ENCODE measurements at places on chromosomes 1 and 21.

DNA sequence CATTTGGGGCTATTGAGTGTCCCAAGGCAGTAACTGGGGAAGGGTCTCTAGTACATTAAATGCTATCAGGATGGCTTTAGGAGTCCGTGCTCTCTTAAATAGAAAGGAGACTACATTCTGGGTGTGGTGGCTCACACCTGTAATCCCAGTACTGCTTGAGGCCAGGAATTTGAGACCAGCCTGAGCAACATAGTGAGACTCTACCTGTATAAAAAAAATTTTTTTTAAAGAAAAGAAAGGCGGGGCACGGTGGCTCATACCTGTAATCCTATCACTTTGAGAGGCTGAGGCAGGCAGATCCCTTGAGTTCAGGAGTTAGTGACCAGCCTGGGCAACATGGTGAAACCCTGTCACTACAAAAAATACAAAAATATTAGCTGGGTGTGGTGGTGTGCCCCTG lies 21.5 kb downstream of the OSBPL9 start:
- DNase-seq = no peak

GRCh38 chr1:245538671-245539070 lies 383.9 kb downstream of the KIF26B start:
- DNase-seq = no peak

DNA sequence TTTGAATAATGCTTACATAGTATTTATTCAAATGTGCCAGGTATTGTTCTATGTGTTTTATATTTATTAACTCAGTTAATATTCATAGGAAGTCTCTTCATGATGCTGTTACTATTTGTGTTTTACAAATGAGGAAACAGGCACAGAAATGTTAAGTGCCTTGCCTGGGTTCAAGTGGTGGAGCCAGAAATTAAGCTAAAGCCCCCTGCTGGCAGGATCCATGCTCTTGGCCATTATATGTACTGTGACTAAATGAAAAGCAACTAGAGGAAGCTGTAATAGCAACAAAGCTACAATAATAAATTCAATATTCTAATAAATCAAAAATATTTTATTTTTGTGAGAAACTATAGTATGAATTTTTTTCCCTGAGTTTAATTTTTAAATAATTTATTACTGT lies 30.0 kb downstream of the IARS2 start:
- DNase-seq = no peak

DNA sequence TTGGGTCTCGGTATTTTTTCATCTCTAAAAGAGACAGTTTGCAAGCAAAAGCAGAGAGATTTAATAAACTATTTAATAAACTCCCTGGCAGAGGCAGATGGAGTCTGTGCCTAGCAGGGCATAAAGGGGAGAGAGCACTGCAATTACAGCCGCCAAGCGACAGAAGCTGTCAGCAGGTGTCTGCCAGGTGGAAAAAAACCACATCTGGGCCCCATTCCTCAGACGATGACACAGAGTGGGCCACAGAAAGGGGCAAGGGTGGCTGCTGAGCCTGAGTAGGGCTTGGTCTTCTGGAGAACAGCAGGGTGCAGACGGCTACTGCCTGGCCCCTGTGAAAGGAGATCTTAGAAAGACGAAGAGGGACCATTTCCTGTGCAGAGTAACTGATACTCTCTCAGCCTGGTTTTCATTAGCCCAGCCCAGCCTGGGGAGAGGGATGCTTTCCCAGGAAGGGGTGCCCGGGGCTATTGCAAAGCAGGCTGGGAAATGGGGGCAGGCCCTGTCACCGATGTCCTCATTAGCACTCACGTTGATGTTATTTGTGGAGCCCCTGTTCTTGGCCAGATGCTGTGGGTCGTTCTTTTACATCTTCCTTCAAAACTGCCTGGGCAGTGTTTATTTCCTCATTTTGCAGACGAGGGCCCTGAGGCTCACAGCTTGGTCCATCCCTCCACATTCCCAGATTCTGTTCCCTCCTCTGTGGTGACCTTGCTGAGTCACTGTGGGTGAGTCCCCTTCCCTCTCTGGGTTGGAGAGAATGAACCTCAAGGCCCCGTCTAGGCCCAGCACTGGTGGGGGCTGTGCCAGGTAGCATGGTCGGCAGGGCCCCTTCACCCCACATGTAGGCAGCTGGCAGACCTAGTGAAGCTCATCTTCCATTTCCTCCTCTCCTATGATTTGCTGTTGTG lies 472.7 kb downstream of the PTPRU start:
- no peak for DNase-seq

- no peak for DNase-seq
Measured at GRCh38 chr1:236862615-236863211, 67.6 kb downstream of the MTR start.

GRCh38 chr21:42186591-42186990 lies 32.3 kb upstream of the ABCG1 start:
- DNase-seq = no peak

DNA sequence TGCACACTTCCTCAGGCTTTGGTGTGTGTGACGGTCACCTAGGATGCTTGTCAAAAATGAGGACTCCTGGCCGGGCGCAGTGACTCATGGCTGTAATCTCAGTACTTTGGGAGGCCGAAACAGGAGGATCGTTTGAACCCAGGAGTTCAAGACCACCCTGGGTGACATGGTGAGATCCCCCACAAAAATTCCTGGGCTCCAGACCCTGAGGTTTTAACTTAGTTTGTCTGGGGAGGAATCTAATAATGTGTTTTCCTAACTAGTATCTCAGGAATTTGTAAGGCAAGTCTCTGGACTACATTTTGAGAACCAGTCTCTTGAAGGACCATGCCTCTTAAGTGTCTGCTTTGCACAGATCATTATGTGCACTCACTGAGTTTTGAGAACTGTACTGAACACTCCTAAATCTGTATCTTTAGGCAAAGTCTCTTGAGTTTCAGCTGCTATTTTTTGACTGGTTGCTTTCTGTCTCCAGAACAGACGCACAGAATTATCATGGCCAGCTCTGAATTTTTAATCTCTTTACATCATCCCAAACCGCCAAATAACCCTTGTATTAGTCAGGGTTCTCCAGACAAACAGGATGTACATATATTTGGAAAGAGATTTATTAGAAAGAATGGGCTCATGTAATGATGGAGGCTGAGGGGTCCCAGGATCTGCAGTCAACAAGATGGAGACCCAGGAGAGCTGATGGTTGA lies 45.5 kb upstream of the VANGL1 start:
- DNase-seq = no peak

- DNase-seq = no peak
Measured at GRCh38 chr1:150550222-150551050, 1.2 kb downstream of the ADAMTSL4 start.

DNA sequence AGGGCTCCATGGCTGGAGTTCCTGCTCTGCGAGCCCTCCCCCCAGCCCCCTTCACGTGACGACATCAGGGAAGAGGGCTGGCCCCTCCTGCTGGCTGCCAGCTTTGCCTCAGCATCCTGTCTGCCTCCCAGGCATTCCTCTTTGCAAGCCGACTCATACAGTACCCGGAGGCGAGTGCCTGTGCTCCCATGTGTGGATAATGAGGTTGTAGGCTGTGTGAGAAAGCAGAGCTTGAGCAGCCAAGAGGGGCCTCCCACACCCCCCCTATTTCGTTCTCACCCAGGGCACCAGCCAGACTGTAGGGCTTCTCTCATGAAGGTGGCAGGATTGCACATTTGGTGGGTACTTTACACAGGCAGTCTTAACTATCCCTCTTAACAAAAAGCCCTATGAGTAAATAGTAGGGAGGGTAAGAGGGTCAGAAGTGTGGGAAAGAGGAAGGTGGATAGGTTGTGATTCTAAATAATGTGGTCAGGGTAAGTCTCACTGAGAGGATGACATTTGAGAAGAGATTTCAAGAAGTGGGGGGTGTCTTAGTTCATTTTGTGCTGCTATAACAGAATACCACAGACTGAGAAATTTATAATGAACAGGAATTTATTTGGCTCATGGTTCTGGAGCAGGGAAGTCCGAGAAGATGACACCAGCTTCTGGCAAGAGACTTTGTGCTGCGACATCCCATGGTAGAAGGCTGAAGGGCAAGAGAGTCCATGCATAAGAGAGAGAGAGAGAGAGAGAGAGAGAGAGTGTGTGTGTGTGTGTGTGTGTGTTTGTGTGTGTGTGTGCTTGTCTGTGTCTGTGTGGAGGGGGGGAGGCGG lies 113.5 kb downstream of the OMA1 start:
- DNase-seq = no peak

DNA sequence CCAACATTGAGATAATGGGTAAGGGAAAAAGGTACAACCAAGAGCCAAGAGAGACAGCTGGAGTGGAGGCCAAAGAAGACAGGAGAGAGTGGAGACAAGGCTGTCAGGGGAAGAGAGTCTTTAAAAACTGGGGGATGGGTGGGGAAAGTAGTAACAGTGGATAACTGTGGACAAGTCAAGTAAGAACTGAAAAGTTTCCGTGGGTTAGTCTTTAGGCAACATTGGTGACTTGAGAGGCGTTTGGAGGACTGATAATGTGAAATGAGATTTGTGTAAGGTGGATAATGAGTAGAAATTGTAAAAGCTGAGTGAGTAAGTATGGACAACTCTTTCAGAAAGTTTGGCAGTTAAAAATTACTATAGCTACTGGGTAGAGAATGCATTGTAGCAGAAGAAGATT lies 10.4 kb downstream of the PPP2R5A start:
- DNase-seq = no peak

DNA sequence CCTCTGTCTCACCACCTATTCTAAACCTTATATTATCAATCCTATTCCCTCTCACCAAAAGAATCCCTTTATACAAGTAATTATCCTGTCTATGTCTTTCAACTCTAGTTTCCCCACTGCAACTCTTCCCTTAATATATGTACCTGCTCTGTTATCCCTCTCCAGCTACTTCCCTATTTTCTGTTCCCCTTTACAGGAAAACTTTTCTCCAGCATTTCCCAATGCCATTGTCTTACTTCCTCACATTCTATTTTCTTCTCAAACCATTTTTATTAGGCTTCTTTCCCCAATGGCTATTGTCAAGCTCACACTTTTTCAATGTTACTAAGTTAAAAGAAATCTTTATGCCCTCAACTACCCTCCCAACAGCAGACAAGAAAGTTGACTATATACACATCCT lies 11.6 kb downstream of the DPYD start:
- no peak for DNase-seq

DNA sequence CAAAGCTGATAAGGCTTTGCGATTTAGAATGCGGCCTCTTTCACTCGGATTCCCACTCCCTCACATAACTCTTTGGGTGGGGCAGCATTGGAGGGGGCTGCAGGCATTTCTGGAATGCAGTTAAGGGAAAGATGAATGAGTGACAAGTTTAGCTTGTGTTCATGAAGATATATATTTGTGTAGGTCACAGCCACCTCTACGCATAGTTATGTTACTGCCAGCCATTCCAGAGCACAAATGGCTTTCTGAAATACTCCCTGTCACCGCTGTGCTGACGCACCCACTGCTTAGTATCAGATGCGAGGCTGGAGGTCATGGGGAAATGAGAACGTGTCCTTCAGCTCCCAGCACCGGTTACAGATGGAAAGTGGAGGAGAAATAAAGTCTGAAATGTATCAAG lies 54.1 kb upstream of the ATP1A1 start:
- no peak for DNase-seq

GRCh38 chr1:109027841-109028240 lies 14.1 kb downstream of the WDR47 start:
- DNase-seq = no peak

DNA sequence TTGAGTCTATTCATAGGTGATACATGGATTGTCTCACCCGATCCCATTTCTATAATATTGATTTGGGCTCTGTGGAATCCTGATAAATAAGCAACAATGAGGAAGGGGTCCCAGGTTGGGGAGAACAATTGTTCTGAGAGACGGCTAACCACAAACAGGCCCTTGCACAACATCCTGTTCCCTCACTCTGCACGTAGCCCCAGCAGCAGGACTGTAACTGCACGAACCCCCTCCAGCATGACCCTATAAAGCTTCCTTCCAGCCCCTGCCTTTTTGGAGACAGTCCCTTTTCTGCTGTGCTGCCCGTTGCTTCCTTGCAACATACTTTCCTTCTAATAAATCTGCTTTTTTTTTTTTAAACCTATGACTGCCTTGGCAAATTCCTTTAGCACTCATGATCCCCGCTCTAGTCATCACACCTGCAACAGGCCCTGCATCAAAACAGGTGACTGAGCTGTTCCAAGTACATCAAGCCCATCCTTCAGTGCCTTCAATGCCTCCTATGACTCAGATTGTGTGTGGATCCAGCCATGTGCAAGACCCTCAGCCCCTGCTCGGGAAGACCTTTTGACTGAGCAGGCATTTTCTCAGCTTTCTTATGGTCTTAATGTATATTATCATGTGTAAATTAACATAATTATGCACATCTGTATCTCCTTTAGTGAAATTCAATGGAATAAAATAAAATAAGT lies 63.7 kb upstream of the B3GALNT2 start:
- no peak for DNase-seq

GRCh38 chr1:59142311-59143132 lies 154.4 kb upstream of the FGGY start:
- no peak for DNase-seq

DNA sequence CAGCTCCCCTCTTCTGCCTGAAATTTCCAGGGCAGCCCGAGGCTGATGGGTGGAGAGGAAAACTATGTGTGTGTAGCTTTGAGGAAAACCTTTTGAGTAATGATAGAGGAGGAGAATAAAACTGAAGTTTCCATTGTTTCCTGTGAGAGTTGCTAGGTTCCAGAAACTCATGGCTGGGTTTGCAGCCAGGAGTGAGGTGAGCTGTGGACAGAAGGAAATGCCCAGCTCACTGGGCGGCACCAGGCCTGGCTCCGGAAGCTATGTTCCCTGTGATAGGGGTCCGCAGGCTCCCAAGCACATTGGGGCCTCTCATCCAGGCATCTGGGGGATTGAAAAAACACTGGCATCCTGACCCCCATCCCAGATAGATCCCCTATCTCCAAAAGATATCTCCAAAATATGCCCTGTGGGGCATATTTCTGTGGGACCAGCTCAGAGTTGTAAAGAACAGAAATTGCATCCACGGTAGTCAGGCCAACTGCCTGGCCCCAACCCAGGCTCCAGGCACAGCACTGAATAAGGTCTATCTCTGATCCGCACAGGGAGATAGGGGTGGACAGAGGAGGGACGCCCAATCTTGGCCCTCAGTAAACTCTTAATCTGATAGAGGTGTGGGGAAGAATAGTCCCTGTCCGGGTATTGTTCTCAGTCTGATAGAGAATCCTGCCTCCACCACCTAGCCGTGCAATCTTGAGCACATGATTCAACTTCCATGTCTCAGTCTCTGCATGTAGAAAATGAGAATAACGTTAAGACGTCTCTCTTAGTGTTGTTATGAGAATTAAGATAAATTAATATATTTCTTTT lies 1.8 kb upstream of the HSPG2 start:
- no peak for DNase-seq

DNA sequence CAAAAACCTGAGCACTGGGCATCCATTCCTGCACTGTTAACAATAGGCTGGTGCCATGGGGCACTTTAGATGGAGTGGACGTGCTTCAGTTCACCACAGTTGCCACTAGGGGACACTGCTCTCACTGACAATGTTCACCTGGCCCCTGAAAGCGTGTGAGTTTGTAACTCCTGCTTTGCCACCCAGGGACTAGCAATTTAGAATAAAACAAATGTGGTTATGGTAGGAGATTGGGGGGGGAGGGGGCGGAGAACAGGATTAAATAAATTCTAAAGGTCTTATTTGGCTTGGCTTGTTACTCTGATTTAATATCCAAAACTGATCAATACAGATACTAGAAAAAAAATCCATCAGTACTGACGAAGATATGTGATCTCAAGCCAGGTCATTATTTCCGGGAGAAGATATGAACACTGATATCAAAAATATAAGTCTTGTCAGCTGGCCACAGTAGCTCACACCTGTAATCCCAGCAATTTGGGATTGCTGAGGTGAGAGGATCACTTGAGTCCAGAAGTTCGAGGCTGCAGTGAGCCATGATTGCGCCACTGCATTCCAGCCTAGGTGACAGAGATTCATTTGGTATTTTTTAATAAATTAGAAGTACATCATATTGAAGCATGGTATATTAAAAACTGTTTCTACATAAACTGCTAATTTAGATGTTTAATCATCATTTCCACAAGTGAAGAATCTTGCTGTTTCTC lies 23.2 kb downstream of the INTS7 start:
- peak; percentile 66 for DNase-seq
